ENCODE measurements at places on chromosomes 6 and 20.

DNA sequence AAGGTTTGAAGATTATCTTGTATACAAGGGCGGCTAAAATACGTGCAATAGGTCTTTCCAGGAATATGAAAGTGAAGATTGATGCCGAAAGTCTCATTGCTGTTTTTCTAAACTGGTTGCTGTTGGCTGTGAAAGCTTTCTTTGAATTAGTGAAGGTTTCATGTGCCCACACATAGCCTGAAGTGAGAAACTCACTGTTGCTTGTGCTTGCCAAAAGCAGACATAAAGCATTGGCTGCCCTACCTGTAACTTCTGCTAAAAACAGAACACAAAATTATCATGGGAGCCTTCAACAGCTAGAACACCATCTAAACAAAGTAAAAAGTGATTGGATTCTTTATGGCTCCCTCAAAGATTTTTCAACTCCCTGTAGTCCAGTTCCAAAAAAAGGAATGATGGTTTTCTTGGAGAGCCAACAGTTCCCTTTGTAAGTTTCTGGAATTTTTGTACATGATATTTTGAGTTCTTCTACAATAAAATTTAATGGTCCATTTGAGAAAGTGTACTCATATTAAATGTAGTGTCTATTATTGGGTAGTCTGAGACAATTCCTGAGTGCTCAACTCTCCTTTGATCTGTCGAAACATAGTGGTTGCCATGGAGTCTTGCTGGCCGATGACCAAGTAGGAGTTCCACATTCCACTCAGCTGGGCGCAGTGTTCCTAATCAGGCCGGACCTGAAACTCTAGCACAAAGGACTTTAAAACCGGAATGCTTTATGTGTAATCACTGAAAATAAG lies 68.5 kb downstream of the PLEKHG1 start:
- no peak for DNase-seq

GRCh38 chr20:38307371-38308046 lies 3.6 kb downstream of the BPI start:
- DNase-seq, result no peak

GRCh38 chr6:168374541-168375071 lies 55.0 kb upstream of the DACT2 start:
- no peak for DNase-seq

DNA sequence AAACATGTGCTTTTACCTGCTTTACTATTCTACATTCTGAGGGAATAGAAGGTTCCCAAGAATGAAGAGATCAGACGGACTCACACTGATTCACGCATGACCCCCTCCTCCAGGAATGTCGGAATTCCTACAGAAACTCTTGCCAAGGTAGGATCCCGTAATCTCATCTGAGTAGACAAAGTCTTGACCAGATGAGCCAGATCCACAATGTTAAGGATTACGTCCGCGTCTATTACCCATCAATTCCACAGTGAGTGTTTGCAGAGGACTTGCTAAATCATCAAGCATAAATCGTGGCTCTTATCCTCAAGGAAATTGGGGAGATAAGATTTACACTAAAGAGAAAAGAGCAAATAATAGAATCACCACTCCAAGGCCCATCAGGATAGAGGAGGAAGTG lies 245.9 kb upstream of the FOXQ1 start:
- DNase-seq, result no peak

DNA sequence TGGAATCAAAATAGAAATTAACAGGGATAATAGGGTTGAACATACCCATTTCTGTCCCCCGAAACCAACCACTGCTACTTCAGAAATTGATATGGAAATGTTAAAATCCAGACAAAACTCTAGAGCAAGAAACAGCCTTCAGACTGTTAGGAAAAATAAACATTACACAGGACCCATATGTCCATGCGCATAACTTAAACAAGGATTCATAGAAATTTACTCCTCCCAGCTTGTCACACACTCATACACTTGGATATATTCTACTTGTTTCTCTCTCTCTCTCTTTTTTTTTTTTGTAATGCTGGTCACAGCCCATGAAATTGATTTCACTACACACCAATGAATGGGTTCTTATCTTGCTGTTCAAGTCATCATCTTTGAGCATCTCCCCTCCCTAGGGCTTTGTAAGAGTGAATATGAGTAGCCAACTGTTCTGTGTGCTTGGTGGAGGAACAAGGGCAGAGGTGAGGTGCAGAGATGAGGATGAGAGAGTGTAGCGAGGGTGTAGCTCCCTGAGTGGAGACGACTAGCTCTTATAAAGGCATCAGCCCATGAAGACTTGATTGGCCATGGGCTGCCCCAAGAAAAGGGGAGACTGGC lies 61.8 kb upstream of the MLN start:
- no peak for DNase-seq

DNA sequence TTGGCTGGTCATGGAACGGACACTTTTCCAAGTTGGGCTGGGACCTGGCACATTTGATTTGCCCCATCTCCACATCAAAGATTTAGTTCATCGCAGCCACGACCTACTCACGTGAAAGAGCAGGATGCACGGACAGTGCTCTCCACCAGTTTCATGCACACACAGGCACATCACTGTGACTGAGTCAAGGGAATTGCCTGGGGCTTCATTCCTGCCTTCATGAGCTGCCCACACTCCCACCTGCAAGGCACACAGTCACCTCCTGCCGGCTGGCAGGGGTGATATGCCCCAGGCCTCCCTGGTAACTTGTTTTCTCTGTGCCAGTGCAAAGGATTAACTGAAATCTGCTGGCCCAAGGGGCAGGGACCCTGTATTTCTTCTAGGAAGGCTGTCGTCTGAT lies 23.3 kb upstream of the CST1 start:
- DNase-seq, result no peak

DNA sequence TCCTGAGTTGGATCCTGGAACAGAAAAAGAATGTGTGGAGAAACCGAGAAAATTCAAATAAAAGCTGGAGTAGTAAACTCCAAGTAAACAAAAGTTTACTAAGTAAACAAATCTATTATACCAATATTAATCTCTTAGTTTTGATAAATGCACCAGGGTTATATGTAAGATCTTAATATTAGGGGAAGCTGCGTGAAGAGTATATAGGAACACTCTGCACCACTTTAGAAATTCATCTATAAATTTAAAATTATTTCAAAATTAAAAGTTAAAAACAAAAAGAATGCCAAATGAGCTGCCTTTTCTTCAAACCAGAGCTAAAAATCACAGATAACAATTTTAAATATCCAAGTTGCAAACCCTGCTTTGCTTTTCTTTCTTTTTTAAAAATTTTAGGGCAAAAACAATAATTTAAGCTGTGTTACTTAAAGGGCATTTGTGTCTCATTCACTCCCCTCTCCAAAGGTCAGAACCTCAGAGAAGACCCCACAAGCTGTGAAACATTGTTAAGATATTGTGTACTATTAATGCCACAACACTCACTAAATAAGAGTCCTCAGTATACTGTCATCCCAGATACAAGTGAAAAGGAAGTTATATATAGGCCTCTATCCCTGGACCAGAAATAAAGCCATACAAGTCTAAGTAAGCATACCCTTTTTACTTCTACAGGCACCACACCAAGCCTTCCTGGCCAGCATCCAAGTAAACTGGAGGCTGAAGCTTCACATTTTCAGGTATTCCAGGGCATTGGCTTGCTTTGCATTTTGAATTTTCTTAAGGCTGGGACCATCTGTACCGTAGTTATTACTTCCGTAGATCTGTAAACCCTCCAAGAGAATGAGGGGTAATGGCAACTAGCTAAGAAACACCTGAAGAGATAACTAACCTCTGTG lies 7.0 kb downstream of the DNAAF9 start:
- no peak for DNase-seq

DNA sequence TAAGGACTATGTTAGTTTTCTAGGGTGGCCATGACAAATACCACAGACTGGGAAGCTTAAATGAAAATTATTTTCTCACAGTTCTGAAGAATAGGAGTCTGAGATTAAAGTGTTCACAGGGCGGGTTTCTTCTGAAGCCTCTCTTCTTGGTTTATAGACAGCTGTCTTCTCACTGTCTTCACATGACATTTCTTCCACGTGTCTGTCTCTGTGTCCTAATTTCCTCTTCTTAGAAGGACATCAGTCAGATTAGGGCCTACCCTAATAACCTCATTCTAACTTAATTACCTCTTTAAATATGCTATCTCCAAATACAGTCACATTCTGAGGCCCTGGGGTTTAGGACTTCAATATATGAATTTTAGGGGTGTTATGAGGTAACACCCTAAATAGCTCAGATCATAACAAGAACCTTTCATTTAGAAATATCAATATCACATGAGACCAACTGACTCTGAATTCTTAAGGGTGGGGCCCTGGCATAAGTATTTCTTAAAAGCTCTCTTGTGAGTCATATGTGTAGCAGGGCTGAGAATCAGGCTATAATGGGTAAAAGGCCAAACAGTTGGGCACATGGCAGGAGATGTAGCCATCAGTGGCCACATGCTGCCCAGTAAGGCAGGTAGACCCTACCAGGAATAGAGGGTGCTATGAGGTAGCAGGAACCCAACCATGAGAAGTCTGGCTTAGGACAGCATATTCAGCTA lies 62.0 kb upstream of the TENT5A start:
- DNase-seq, result no peak

GRCh38 chr6:63269470-63269869 lies 50.3 kb downstream of the LGSN start:
- DNase-seq, result no peak

DNA sequence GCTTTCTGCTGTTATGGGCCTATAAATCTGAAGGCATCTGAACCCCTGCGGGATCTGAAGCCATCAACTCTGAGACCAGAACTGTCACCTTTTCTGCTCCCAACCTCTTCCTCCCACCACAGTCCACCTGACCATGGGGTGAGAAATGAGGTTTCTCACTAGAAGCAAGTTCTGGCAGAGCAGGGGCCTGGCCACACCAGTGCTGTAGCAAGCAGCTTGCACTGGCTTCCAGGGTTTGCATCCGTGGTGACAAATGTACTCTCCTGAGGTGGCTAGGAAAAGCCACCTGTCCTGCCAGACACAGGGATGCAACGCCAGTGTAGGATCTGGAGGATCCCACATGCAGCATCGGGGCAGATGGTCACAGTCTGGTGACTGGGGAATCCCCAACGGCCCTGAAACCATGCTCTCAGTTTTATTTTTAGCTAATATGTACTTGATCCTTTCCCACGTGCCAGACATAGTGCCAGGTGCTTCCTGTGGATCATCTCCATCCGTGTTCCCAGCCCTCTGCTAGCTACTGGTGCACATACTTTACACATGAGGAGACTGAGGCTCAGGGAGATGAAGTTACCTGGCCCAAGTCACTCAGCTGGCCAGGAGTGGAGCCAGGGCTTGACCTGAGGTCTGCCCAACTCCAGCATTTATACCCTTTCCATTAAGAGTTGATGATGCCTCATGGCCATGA lies 122.1 kb upstream of the SPACA1 start:
- DNase-seq, result no peak

GRCh38 chr20:47540443-47541354 lies 39.0 kb downstream of the NCOA3 start:
- no peak for DNase-seq

- DNase-seq, result no peak
Measured at GRCh38 chr6:108627692-108628550, 67.2 kb downstream of the FOXO3 start.

DNA sequence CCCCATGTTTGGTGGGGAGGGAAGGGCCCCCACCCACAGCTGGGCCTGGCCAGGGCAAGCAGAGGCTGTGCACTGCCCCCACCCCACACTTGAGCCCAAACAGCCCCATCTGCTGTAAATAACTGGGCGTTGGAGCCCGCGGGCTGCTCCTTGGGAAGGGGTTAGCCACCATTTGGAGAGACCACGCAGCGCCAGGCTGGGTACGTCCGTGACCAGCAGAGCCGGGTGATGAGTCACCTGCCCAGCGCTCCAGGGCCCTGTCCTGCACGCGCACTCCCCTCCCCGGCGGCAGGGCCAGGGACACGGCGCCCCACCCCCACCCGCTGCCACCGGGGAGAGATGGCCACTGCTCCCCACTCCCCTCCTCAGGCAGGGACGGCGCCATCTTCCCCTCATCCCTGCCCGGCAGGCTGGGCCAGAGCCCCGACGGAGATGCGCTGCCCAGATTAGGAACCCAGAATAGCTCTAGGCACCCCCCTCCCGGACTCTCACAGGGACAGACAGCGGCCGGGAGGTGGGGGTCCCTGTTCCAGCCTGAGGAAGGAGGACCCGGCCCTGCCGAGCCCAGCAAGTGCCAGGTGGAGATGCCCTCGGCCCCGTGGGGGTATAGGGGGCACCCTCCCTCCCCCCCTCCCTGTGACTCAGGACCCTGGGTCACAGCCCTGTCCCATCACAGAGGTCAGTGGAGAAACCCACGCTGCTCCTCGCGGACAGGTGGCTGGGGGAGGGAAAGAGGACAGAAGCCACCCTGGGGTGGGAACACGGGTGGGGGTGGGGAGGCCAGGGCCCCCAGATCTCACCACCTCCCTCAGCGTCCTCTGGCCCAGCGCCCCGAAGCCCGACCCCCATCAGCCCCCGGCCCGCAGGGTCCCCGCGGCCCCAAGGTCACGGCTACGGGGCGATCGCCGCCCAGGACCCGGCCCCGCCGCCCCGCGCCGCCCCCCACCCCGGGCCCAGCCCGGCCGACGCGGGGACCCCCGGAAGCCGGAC lies 642 bp downstream of the EEF1A2 start:
- no peak for DNase-seq

DNA sequence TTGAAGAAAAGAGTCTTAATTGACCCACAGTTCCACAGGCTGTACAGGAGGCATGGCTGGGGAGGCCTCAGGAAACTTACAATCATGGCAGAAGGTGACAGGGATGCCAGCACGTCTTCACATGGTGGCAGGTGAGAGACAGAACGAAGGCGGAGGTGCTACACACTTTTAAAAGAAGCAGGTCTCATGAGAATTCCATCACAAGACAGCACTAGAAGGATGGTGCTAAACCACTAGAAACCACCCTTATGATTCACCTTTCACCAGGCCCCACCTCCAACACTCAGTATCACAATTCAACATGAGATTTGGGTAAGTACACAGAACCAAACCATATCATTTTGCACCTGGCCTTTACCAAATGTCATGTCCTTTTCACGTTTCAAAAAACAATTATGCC lies 20.9 kb downstream of the TAGAP start:
- DNase-seq, result no peak

DNA sequence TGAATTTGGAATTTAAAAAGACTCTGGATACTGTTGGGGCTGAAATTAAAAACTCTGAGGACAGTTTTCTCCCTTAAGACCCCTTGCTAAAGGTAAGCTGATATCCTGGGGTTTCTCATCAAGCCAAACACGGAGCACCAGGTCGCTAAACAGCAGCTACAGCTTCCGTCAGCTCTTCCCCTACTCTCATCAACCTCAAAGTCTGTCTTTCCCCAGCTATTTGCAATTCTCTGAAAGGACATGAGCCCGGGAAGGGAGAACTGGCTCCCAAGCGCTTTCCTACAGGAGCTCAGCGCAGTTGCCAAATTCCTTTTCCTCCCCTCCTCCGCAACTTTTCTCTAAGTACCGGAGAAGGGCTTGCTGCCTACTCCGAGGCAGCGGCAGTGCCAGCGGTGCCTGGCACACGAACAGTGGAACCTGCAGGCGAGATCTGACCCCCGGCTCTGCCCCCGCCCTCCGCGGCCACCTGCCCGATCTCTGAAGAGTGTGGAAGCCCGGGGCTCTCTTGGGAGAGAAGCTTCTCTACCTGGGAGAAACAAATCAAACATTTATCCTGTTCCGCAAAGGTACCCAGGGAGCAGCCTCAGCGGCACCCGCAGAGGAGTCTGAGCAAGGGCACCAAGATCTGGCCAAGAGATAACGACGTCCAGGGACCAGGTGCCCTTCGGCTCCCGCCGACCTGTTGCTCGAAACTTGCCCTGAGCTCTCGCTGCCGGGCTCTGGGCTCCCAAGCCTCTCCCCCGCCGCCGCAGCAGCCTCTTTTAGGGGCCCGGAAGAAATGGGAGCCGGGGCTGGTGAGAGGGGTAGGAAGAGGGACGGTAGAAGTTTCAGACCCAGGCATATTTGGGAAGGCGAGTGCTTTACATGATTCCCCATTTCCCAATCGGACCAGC lies 2.2 kb downstream of the CBLN4 start:
- no peak for DNase-seq

- no peak for DNase-seq
Measured at GRCh38 chr6:38307740-38308139, 332.0 kb downstream of the BTBD9 start.
